ENCODE measurements at places on chromosomes 1 and 21.

- no peak for DNase-seq
These were observed 21.2 kb downstream of the IQGAP3 start for GRCh38 chr1:156551066-156551643.

- DNase-seq = no peak
These were observed 1.7 kb downstream of the PCNX2 start for GRCh38 chr1:233293556-233294446.

DNA sequence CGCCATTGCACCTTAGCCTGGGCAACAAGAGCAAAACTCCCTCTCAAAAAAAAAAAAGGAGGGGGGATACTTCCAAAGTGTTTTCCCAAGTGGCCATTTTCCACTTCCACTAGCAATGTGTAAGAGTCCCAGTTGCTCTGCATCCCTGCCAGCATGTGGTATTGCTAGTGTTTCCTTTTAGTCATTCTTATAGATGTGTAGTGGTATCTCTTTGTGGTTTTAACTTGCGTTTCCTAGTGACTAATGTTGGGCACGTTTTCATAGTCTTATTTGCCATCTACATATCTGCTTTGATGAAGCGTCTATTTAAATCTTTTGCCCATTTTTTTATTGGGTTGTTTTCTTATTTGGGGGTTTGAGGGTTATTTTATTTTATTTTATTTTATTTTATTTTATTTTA lies 31.1 kb downstream of the INAVA start:
- peak; percentile 66 for DNase-seq

- DNase-seq = peak; percentile 92
These were observed at the start of gene LAX1 for GRCh38 chr1:203765029-203765837. LAX1 (plus strand) TSS chr1:203765183; CDS start chr1:203765566, 383 bp downstream.

- peak; percentile 23 for DNase-seq
These were observed 14.4 kb downstream of the SLC5A9 start for GRCh38 chr1:48236716-48237470.

GRCh38 chr1:36154765-36155407 lies 1.1 kb upstream of the MAP7D1 start:
- DNase-seq = no peak

- peak; percentile 88 for DNase-seq
These were observed 29.0 kb upstream of the SLAMF1 start for GRCh38 chr1:160675641-160676410.

GRCh38 chr1:185309566-185309965 lies 7.5 kb downstream of the IVNS1ABP start:
- no peak for DNase-seq

- no peak for DNase-seq
These were observed 3.6 kb upstream of the PTGS2 start for GRCh38 chr1:186683652-186684410.

DNA sequence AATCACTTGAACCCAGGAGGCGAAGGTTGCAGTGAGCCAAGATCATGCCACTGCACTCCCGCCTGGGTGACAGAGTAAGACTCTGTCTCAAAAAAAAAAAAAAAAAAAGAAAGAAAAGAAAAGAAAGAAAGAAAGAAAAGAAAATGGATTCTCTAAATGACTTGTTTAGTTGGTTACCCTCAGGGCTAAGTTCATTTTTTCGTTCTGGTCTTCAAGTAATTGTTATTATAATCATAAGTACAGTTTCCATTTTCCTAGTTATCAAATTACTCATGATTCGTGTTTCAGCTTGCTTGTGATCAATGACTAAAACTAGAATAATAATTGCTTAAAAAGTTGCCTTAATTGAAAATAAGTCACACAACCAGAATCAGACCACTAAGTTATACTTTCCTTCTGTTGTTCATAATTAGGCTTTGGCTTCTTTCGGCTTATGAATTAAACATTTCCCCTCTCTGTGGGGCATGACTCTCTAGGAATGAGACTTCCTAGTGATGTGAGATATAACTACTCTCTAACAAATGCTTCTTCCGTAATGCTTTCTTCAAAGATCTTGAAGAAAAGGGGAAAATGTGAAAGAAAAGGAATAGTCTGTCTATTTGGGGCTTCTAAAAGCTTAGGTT lies 9.6 kb upstream of the RLF start:
- peak; percentile 18 for DNase-seq

Measured in activated CD4-positive, alpha-beta T cell treated with anti-CD3 and anti-CD28 coated beads, Interleukin-2, amount 50 U/mL, for 16 hours (primary cell).